ENCODE measurements at places on chromosomes 6 and 20.

DNA sequence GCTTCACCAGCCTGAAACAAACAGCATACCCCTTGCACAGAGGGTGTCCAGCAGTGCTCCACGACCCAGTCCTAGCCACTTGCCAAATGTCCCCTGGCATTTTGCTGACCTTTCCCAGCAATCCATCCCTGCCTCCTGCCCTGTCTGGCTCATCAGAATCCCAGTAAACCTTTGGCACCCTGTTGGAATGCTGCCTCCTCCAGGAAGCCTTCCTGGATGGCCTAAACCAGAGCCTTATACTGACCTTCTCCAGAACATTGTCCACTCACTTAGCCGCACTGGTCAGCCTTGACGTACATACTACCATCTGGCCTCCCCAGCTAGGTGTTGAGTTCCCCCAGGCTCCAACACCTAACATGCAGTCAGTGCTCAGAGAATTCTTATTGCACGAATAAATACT, 2.0 kb upstream of the PACSIN1 start:
- DNase-seq = no peak

- DNase-seq = no peak
Measured at GRCh38 chr6:146943664-146944063, 260.6 kb upstream of the STXBP5 start.

- DNase-seq = no peak
Measured at GRCh38 chr6:83185096-83185495, 8.0 kb downstream of the PGM3 start.

- DNase-seq = no peak
Measured at GRCh38 chr6:151498327-151498726, 4.5 kb downstream of the CCDC170 start.

DNA sequence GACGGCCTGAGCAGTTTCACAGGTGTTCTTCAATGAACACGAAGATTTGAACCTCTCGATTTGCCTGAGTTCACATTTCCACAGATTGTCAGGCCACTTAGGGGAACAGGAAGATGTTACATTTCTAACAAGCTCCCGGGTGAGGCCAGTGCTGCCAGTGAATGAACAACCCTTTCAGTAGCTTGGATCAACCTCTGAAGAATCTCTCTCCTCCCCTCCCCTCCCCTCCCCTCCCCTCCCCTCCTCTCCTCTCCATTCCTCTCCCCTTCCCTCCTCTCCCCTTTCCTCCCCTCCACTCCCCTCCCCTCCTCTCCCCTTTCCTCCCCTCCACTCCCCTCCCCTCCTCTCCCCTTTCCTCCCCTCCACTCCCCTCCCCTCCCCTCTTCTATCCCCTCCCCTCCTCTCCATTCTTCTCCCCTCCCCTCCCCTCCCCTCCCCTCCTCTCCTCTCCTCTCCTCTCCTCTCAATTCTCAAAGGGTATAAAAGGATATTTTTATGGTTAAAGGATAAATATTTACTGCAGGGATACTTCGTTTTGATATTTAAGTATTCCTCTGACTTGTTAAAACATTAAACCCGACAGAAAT, 114.1 kb upstream of the INSM1 start:
- no peak for DNase-seq

DNA sequence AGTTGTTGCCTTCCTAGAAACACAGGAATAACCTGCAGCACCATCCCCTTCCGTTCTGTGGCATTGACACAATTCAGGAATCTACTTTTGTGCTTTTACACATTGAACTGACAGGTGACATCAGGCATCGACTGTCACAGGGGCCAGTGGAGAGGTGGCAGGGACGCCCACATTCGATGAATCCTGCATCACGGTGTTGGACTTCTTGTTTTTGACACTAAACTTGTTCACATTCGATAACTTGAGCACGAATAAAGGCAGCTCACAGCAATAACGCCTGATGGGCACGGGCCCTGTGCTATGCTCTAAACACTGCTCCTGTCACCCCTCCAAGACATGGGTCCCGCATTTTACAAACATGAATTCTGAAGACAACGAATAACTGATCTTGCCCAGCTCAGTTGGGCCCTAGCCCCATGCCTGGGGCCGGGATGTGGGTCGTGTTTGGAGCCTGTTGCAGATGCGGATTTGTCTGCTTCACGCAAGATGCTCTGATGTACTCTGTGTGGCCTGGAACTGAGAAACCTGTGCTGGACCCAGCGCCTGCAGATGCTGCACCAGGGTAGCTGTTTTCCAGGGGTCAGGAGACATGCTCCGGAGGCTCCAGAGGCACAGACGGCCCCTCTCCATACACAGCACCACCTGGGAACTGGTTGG, 75.7 kb downstream of the TTLL2 start:
- DNase-seq = no peak

GRCh38 chr6:16787128-16787682, 25.9 kb upstream of the ATXN1 start:
- no peak for DNase-seq

GRCh38 chr6:108835218-108835850, 12.9 kb upstream of the ARMC2 start:
- DNase-seq = peak; percentile 75

DNA sequence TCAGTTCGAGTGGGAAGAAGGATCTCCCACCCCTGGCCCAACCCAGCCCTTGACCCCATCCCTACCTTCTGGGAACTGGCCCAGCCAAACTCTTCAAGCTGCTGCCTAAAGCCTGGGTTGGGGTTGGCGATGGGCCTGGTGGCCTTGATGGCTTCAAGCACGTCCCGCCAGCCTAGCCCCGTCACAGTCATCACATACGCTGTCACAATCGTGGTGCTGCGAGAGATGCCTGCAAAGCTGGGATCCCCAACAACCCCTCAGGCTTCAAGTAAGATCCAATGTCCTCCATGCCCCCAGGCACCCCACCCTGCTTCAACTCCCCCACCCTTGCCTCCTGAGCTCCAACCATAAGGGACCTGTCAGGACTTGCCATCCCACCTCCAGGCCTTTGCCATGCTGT, 7.8 kb downstream of the DUSP15 start:
- DNase-seq = no peak

DNA sequence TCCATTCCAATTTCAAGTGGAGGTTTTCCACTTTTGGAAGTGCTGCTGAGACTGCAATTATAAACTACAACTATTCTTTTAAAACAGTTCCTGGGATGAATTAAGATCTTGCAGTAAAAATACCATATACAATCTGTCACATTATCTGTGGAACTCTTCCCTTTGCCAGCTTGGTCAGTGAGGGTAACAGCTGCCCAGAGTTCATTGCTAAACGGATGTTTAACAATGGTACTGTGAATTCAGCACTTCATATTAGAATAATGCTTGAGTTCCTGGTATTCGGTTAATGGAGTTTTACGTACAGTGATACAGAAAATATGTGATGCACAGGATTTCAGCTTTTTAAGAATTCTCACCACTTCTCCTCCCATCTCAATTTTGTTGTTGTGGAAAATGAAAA, 51.5 kb downstream of the KCNS1 start:
- DNase-seq = no peak

- no peak for DNase-seq
Measured at GRCh38 chr6:112936504-112936903, 589.4 kb downstream of the RFPL4B start.

DNA sequence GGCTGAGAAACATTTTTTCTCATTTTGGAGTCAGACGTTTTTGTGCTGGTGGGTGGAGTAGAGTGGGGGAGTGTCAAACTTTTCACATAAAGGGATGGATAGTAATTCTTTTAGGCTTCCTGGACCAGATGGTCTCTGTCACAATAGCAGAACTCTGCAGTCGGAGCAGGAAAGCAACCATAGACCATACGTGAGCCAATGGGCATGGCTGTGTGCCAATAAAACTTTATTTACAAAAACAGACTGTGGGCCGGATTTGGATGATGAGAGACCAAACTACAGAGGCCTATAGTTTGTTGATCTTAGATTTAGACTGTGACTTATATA, 70.8 kb upstream of the SLC22A23 start:
- DNase-seq = no peak

GRCh38 chr6:154306696-154307095, 49.9 kb downstream of the IPCEF1 start:
- no peak for DNase-seq

DNA sequence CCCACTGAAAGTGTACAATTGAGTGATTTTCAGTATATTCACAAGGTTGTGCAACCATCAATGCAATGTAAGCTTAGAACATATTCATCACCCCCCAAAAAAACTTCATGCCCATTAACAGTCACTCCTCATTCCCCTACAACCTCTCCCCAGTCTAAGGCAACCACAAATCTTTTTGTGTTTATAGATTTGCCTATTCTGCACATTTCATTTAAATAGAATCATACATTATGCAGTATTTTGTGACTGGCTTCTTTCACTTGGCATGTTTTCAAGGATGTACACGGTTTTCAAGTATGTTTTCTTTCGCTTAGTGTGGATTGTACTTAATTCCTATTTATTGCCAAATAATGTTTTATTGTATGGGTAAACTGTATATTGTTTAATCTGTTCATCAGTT, 329.3 kb upstream of the RNF24 start:
- DNase-seq = no peak

GRCh38 chr20:3014179-3014578, 29.2 kb upstream of the GNRH2 start:
- DNase-seq = no peak

GRCh38 chr6:116326996-116327395, 43.8 kb upstream of the DSE start:
- no peak for DNase-seq

DNA sequence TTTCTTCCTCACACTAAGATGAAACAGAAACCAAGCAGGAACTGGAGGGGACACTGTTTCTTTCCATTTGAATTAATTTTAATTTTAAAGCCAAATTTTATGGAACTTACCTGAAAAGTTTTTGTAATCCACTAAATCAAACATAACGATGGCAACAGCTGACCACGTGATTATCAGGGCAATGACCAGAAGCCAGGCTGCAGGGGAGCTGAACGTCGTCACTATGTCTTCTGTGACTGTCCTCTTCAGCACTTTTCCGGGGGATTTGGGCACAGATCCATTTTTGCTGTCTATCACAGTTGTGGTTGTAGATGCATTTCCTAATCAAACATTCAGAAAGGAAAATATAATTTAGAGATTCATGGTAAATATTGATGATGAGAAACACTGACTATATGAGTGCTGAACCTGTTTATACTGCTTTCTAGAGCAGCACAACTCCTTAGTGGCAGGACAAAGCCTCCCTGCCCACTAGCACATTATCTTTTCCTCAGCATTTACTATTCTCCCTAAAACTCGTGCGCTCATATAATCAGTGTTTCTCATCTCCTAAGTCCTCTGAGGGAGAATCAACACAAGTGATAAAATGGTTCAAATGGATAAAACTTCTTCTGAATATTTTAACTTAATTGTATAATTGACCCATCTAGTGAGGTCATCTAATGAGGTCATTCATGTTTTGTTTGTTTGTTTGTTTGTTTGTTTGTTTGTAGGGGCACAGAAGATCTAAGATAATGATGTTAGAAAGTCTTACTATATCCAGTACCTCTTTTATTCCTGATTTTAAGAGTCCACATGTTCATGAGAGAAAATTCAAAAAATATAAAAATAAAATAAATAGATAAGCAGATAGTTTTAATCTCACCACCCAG, 65.7 kb downstream of the TRDN start:
- DNase-seq = no peak
